ENCODE measurements at places on chromosomes 4 and X.

GRCh38 chrX:52425775-52426174 is 57.0 kb downstream of the XAGE2 start:
- no peak for DNase-seq

DNA sequence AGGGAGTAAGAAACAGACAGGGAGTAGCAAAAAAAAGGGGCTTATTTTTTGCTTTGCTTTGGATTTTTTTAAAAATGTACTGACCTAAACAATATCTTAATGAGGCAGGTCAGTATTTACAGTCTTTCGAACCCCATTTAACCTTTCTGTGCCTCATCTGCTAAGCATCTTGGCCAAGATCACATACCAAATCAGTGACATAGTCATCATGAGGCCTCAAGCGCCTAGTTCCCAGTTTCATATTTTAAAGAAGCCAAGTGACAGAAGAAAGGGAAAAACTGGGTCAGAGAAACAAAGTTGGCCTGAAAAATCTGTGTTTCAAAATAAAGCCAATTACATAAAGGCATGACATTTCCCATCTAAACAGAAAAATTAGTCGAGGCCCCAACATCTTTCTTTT is 94.6 kb upstream of the WDR44 start:
- DNase-seq: peak; percentile 13

DNA sequence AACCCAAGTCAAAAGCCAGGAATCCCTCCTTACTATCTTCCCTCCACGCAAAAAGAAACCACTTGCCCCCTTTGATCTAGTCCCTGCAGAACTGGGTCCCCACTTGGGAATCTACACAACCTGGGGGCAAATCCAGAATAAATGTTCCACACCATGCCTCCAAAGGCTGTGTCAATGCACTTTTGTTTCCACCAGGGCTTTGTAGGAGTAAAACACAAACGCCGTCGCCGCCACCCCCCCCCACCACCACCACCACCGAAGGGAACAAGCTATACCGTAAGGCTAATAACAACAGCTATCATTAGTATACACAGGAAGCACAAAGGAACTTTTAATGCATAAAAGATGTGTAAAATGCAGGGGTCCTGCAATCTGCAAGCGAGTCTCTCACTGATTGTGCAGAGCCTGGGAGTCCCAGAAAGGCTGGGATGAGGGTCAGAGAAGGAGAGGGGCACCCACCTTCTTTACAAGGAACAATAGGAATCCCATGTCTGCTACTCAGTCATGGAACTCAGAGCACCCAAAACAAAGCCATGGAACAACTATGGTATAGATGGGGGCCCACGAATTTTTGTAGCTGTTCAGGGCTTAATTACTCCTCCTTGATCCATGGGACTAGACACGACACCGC is 13.2 kb downstream of the BCOR start:
- no peak for DNase-seq

GRCh38 chr4:159639671-159640323 is 536.9 kb downstream of the RAPGEF2 start:
- no peak for DNase-seq

DNA sequence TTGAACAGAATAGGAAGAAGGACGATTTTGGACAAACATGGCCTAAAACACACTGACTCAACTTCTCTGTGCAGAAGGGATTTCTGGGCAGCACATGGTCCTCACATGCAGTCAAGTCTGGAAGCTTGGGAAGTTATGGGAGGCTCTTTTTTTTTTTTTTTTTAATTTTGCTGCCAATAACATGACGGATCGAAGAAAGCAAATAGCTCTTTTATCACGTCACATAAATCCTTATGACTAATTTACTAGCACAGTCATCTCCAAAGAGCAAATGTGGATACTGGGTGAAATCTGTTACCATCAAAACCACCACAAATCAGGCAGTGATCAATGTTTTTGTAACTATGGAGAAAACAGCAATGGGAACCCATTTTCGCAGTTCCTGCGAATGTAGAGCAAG is 193.3 kb upstream of the FAM9B start:
- no peak for DNase-seq

DNA sequence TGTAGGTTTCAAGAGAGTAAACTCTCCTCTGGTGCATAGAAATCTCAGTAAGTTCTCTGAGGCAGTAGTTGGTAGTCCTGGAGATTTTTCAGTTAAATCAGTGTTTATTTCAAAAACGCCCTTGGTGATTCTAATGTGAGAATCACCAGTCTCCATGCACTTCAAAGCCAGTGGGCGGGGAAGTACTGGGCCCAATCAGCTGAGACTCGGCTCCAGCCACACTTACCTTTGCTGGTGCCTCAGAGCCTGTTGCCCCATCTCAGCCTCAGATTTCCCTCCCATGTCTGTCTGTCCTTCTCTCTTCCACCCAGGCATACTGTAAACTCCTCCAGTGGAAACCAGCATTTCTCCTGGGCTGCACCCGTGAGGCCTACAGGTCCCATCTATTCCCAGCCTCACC is 7.4 kb upstream of the MGST2 start:
- DNase-seq: no peak

DNA sequence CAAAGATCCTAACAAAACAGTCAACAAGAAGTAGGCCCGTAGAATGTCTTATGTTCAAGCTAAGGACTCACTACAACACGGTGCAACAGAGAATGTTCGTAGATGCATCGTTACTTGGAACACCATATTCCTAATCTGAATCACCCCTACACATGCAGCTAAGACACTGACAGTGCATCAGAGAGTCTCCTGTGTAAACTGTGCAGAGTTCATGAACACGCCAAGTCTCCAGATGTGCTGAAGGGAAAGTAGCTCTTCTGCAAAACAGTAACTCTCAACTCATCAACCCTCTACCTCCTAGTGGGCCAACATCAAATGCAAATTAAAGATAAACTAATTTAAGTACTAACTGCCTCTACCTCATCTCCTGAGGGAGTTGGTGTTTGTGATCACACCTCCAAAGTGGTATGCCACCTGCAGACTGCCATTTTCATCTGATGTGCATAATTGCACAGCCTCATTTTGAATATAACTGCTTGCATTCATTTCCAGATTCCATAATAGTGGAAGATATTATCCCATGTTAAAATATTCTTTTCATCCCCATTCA is 73.5 kb downstream of the MOSPD2 start:
- DNase-seq: no peak

DNA sequence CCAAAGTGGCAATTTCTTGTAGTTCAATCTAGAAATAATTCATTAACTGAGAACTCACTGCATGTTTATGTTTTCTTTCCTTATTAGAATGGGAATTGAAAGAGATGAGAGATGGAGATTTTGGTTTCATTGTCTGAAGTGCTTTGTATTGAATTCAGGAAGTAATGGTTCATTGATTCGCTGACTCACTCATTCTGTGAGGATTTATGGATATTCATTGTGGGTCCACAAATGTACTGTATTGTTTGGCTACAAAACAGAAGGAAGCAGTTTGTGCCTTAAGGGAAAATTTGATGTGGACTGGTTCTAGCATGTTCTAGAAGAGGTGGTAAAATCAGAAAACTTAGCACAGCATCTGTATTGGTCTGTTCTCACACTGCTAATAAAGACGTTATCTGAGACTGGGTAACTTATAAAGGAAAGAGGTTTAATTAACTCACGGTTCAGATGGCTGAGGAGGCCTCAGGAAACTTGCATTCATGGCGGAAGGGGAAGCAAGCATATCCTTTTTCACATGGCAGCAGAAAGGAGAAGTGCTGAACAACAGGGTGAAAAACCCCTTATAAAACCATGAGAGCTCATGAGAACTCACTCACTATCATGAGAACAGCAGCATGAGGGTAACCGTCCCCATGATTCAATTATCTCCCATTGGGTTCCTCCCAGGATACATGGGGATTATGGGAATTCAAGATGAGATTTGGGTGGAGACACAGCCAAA is 132.3 kb upstream of the VCX3A start:
- DNase-seq: no peak

- DNase-seq: no peak
These were observed 132.0 kb upstream of the ATP6AP2 start for GRCh38 chrX:40448793-40449192.

DNA sequence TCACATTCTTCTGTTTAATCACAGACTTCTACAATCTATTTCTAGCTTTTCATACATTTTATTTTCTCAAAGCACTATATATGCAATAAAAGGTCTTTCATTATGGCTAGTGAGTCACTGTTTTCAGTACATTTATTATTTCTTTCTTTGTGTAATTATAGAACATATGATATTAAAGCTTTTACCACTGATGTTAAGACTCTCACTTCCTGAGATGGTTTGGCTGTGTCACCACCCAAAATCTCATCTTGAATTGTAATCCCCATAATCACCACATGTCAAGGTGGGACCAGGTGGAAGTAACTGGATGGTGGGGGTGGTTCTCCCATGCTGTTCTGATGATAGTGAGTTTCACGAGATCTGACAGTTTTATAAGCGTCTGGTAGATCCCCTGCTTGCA is 41.9 kb downstream of the UBA6 start:
- DNase-seq: no peak

GRCh38 chr4:76445911-76446310 is 10.9 kb downstream of the SHROOM3 start:
- no peak for DNase-seq

DNA sequence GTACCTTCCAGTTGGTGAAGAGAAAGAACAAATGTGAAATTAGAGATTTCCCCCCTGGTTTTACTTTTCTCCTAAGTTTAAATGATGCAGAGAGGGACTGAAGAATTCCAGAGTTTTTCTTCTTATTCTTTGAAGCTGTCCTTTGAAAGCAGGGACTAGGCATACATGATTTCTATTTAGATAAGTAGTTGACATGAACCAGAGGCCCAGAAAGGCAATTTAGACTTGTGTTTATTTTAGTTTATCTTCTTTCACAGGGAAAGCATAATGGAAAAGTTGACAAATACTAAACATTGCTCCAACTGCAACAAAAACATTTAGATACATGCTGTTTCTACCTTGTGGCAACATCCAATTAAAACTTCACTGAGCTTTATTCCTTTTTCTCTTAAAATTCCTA is 32.0 kb downstream of the PTPN13 start:
- no peak for DNase-seq

GRCh38 chr4:88075336-88075735 is 67.9 kb downstream of the PKD2 start:
- DNase-seq: no peak

GRCh38 chrX:82134378-82134777 is 932.5 kb downstream of the SH3BGRL start:
- DNase-seq: no peak

GRCh38 chrX:118718737-118719136 is 8.7 kb upstream of the IL13RA1 start:
- DNase-seq: no peak

- DNase-seq: peak; percentile 74
These were observed 10.2 kb upstream of the DLG3 start for GRCh38 chrX:70434352-70434866.

DNA sequence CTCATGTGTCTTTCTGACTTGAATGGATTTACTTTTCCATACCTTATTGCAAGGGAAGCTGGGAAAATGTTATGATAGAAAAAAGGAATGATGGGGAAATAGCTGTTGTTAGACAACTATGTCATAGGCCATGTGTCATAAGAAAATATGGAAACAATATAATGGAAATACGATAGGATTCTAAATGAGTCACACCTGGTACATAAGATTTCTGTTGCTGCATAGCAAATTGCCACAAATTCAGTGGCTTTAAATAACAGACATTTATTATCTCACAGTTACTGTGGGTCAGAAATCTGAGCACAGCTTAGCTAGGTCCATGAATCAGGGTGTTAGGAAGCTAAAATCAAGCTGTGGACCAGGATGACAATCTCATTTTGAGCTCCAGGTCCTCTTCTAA is 44.6 kb upstream of the ANKRD50 start:
- DNase-seq: no peak

DNA sequence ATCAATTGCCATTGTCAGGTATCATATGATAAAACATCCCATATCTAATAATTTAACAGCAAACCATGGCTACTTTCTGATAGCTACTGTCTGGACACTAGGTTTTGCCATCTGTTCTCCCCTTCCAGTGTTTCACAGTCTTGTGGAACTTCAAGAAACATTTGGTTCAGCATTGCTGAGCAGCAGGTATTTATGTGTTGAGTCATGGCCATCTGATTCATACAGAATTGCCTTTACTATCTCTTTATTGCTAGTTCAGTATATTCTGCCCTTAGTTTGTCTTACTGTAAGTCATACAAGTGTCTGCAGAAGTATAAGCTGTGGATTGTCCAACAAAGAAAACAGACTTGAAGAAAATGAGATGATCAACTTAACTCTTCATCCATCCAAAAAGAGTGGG is 7.0 kb downstream of the NPY5R start:
- no peak for DNase-seq

DNA sequence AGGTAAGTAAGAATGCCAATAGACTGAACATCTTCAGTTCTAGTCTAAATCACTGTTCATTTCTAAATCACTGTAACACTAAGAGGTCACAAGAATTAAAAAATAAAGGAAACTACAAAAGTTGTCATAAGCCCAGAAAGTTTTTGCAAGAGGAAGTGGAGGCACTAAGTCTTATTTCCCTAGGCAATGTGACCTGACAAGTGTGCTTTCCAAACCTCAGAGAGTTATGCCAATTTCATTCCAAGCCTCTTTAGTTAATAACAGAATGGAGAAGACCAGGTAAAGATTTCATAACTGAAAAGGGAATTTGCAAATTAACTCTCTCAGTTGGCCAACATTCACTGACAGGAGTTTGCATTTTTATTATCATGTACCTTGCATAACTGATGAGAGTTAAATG is 40.5 kb downstream of the BBS12 start:
- no peak for DNase-seq

- DNase-seq: no peak
These were observed 64.4 kb upstream of the ENPEP start for GRCh38 chr4:110411574-110412011.

GRCh38 chrX:38882894-38883626 is 81.8 kb downstream of the MID1IP1 start:
- DNase-seq: no peak

DNA sequence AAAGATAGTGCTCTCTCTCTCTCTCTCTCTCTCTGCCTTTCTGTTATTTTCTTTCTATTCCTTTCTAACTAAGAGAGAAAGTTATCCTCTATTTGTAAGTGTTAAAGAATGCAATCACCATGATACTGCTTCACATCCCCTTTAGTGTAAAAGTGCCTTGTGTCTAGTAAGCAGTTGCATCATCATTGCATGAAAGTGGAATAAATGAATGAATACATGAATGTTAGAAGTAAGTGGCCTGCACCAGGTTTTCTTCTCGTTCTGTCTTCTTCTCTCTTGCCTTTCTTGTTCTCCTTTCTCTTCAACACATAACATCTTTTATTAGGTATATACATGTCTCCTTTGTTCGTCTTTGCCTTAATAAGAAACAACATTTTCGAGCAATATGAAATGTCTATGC is 35.2 kb downstream of the TRIM2 start:
- DNase-seq: no peak

GRCh38 chr4:169068423-169068822 is 58.4 kb upstream of the CBR4 start:
- no peak for DNase-seq

DNA sequence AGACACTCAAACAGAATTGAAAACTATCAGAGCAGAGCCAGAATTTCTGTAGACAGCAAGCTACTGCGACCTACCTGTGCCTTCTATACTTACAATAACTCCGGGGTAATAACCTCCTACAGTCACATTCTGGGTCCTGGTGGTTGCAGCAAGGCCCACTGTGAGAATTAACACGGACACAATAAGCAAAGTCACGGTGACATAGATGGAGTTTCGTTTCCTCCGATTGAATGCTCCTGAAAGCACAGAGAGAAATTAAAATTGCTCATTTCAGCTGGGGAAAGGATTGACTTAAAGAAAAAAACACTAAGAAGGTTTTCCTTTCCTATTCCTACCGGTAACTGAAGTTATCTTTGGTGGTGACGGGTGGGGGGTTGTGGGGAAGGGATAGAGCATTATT is 7.0 kb downstream of the TMEM255A start:
- no peak for DNase-seq

- DNase-seq: no peak
These were observed 8.1 kb downstream of the RPL9 start for GRCh38 chr4:39450618-39451017.

All from lower leg skin (tissue), 4 donors.